ENCODE measurements at places on chromosomes 6 and 20.
A peak's percentile ranks its signal among the peaks of the same experiment; 100 is the strongest.

- no peak for DNase-seq
These were observed 74.5 kb upstream of the MRPS10 start for GRCh38 chr6:42292004-42292740.

GRCh38 chr6:49847673-49848072 lies 18.7 kb downstream of the CRISP1 start:
- no peak for DNase-seq

DNA sequence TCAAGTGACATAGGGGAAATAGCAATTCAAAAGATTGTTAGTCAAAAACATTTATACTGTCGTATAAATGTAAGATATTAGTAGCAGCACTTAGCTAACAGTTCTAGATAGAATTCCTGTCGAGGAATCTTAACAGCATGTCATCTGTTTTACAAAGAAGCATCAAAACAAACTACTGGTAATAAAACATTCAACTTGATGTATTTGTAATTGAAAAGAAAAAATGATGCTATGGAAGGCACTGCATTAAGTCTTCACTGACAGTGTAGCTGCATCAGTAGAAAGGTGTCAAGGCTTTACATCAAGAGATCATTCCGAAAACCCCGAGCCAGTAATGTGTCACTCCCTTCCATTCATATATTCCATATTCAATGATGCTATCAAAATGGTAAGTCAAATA lies 223.5 kb downstream of the TBC1D32 start:
- no peak for DNase-seq

GRCh38 chr6:132247381-132248159 lies 153.7 kb downstream of the MOXD1 start:
- no peak for DNase-seq

GRCh38 chr6:71537717-71538116 lies 249.1 kb downstream of the OGFRL1 start:
- DNase-seq = no peak

GRCh38 chr6:170283212-170284081 lies 7.4 kb downstream of the DLL1 start:
- no peak for DNase-seq

DNA sequence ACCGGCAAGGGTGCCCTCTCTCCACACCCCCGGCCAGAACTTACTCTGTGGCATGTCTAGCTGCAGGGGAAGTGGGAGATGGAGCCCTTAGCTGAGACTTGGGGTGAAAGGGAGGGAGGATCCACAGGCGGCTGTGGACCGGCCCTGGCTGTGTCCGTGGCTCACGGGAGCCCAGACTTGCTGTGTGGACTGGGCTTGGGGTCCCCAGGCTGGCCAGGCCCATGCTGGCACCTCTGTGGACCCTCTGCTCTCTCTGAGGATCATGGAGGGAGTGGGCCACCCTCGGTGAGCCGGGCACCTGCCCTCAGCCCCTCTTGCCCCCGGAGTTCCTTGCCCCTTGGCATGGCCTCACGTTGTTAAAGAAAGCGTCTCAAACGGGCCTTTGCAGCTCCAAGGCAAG lies 8.9 kb upstream of the NTSR1 start:
- no peak for DNase-seq

DNA sequence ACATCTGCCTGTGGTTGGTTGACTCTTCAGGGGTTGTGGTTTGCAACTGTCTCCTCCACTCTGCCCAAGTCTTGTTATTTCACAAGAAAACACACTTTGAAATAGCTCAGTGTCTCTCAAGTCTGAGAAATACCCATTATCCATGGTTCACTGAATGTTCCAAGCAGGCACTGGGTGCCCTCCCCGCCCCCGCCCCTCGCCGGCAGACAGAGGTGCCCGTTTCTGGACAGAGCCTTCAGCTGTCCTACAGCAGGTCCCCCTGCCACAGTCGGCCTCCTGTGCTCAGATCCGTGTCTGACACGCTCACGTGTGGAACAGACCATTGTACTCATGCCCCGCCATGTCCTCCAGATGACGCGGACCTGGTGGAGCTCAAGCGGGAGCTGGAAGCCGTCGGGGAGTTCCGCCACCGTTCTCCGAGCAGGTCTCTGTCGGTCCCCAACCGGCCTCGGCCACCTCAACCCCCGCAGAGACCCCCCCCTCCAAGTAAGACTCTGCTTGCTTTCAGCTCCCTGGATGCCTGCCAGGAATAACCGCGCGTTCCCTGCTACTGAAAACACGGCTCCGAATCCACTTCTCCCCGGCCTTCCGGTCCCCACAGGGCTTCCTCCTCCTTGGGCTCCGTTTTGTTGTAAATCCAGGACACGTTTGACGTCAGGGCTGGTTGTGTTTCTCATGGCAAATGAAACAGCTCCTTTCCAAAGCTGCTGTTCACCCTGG lies 81.4 kb downstream of the SERAC1 start:
- DNase-seq = no peak

DNA sequence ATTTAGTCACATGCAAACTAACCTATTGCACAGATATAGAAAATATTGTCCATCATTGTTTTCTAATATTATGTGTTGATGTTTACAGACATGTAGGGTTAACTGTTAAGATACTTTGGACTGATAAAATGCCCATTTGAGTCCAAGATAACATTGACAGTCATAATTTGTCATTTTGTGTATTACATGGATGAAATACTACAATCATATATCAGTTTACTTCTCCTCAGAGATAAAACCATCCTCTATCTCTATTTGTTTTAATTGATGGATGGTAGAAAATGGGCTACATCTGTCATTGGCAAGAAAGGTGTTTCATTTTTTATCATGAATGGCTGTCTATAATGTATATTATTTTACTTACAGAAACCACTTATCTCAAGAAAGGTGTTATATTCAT lies 6.2 kb downstream of the EPHA7 start:
- DNase-seq = no peak

GRCh38 chr6:42028234-42029061 lies 21.9 kb upstream of the TAF8 start:
- DNase-seq = peak; percentile 46

GRCh38 chr6:30898750-30899360 lies 9.2 kb upstream of the GTF2H4 start:
- no peak for DNase-seq

DNA sequence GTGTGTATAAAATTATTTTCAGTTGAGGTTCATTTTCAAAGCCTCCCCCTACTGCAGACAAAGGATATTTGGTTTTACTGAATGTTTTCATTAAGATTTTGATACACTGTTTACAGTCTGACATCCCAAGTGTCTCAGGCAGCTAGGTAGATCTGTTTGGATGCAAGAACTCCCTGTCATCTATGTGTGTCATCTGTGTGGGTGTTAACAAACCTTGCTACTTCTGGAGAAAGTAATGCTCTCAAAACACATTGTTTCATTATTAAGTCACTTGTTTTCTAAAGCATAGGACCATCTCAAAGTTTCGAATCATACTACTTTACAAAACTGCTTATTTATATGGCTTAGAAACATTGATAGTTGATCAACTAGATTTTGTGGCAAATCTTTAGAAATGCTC lies 114.5 kb upstream of the TMEM170B start:
- no peak for DNase-seq

DNA sequence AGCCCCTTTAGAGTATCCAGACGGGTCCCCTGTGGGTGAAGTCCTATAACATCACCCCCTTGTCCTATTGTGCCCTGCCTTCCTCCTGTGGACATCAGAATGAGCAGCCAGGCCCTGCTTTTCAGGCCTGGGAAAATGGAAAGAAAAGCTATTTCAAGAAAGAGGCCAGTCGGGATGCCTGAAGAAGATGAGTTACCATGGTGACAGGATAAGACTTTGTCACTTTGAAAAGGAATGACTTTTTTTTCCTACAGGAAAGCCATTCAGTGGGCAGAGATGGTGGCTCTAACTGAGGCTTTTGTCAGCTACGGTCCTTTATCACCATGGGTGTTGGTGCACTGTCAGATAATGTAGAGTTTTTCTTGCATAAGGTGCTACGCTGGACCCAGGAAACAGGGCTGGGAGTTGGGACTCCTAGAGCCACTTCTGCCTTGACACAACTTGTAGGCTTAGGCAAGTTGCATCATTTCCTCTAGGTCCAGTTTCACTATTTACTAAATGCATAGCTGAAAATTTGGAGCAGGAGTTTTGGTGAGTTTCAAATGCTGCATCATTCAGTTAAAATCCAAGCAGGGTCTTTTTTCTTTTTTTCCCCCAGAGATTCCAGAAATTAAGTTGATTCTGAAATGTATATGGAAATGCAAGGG lies 293.6 kb upstream of the PRND start:
- no peak for DNase-seq

GRCh38 chr6:56430629-56431600 lies 183.5 kb upstream of the COL21A1 start:
- no peak for DNase-seq

DNA sequence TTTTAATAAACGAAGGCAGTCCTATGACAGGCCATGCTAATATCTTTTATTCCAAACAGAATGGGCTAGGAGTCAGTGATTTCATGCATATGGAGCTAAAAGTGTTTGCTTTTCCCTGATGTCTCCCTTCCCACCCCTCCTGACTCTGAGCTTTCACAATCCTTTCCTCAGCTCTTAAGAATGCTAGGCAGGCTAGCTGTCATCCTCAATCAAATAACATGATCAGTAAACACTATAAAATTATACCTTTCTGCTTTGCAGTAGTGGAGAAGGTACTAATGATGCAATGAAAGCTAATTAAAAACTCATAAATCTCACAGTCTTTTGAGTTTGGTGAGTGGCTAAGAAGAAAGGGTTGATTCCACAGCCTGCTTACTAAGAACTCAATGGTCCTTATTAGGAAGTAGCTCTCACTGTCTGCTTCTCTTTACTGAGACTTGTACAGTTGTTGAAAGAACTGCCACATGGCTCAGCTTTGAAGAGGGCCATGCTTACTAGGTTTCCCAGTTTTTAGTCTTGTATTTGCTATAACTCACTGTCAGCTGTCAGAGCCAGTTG lies 250.9 kb upstream of the JAG1 start:
- DNase-seq = no peak

GRCh38 chr6:24154121-24154520 lies 28.1 kb downstream of the NRSN1 start:
- DNase-seq = no peak

DNA sequence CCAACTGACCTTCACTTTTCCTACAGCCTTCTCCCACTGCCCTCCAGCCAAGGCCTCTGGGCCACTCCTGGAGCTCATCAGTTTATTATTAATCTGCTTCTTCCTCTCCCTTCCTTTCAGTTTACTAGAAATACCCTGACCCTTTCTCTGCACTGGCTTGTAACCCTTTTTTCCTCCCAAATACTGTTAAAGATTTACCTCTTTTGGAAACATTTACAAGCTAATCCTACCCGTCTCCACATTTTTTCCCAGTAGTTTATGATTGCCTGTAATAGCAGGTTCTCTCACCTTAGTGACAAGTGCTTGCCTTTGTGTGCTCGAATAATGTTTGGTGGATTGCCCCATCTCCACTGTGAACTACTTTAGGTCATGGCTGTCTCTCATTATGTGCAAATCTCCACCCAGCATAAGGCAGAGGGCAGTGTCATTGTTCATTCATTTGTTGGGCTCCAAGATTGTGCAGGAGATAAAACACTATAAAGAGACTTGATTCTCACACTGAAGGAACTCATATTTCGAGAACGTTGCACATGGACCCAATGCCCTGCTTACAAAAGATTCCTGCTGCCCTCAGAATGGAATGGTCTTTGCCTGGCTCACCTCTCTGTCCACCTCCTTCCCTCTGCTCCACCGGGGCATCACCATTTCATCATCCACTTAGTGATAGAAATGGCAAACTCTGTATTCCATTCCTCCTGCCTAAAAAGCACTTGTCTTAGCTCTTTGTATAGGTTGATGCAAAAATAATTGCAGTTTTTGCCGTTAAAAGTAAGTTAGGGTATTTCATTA lies 491.1 kb downstream of the UTRN start:
- DNase-seq = no peak

- DNase-seq = no peak
These were observed 9.3 kb upstream of the KCNK15 start for GRCh38 chr20:44736170-44737021.

- no peak for DNase-seq
These were observed 31.4 kb downstream of the LYRM4 start for GRCh38 chr6:5229356-5229755.

DNA sequence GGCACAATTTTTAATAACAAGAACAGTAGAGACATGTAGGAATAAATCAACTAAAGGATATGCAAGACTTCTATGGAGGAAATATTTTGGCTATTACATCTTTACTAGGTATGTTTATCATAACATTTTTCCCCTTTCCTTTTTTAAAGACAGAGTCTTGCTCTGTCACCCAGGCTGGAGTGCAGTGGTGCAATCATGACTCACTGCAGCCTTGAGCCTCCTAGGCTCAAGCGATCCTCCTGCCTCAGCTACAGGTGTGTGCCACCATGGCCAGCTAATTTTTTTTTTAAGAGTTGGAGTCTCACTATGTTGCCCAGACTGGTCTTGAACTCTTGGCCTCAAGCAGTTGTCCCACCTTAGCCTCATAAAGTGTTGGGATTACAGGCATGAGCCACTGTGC lies 37.0 kb downstream of the AKAP7 start:
- no peak for DNase-seq

DNA sequence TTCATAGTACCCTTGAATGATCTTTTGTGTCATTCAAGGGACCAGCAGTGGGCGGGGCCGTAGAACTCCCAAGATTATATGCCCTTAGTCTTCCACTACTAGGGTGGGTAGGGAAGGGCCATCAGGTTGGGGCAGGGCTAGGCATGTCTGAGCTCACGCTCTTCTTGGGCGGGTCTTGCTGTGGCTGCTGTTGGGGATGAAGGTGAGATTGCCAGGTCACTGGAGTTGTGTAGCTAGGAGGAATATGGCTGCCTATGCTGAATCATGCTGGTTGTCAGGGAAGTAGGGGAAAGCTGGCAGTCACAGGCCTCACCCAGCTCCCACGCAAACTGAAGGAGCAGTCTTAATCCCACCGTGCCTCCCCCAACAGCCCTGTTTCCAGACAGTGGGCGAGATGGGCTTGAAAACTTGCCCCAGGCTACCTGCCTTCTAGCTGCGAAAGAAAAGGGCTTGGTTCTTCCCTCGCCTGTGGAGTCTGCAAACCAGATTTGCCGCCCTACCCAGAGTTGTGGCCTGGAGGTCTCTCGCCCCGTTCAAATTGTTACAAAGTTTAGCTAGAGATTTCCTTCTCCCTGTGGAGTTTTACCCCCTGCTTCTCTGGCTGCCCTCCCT lies 76.4 kb upstream of the ADGRF4 start:
- DNase-seq = no peak

GRCh38 chr6:16338577-16339264 lies 100.3 kb downstream of the GMPR start:
- DNase-seq = no peak

- no peak for DNase-seq
These were observed 444.1 kb downstream of the KHDRBS2 start for GRCh38 chr6:61841958-61842357.

DNA sequence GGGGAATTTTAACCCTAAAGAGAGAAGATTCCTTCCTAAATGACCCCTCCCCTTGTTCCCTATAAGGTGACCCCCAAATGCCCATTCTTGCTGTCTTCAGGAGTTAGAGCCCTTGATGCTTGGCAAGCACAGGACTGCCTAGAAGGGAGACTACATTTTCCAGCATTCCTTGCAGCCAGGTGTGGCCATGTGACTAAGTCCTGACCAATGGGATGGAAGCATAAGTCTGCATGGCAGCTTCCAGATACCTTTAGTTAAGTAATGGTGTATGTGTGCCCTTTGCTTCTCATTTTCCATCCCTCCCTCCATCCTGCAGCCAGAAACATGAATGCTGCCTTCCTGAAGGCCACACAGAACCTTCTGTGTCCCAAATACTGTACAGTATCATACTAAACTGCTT lies 5.5 kb downstream of the BFSP1 start:
- no peak for DNase-seq

- no peak for DNase-seq
These were observed 217.4 kb upstream of the FAM83B start for GRCh38 chr6:54629131-54629530.

All from stimulated activated CD8-positive, alpha-beta memory T cell treated with anti-CD3 and anti-CD28 coated beads, Interleukin-4, amount 100 ng/mL, for 48 hours (primary cell).